ENCODE measurements at places on chromosomes 12 and 14.

- DNase-seq: no peak
Observed at GRCh38 chr14:20667957-20668356, 16.4 kb upstream of the RNASE4 start.

DNA sequence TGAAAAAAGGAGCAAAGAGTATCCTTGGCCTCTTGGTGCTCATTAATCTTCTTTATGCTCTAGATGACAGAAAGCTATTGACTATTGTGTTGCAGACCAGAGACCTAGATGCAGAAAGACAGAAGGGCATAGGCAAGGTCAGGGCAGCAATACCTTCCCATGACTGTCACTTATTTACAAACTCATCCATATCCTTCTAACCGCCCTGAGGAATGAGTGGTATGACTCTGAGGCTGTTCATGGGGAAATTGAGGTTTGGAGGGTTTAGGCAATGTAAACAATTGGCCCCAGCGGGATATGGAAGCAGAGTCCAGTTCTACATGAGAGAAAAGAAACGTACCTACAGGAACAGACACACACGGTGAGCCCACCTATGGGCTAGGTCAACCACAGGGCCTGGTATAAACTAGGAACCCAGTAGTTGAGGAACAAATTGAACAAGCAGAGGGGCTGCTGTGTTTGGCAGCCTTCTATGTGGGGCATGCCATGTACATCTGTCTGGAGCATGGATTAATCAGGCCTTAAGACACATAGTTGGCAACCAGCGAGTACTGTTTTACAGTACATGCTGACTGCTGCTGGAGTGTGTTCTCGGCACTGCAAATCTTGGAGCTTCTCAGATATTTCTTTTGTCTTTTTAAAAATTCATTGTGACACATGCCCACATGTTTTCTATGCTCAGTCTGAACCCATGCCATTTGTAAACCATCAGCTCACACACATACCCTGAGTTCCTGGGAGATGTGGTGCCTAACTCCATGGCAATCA, 159.7 kb upstream of the NTF3 start:
- no peak for DNase-seq

DNA sequence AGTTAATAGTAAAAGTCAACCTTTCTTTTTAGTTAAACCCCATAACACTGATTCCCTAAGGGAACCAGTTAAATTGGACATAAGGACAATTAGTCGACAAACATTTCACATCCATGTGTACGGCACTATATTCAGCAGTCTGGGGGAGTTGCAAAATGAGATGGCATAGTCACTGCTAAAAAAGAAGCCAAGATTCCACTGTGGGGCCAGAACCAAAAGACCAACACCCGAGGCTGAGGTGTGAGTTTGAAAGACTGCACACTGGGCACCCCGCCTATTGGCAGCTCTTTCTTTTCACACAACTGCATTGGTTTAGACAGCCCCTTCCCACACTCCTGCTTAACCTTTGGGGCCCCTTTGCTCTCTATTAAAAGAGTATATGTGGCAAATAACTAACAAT, 16.7 kb downstream of the SETD3 start:
- DNase-seq: no peak

- no peak for DNase-seq
Observed at GRCh38 chr12:28456934-28457710, 266.9 kb downstream of the CCDC91 start.

DNA sequence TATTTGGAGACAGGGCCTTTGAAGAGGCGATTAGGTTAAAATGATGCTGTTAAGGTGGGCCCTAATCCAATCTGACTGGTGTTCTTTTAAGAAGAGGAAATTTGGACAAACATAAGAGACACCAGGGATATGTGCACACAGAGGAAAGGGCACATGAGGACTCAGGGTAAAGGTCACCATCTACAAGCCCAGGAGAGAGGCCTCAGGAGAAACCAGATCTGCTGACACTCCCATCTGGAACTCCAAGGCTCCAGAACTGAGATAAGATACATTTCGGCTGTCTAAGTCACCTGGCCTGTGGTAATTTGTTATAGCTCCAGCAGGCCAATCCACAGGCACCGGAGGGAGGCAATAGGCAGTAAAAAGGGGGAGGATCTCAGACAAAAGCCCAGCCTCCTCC, 48.6 kb downstream of the KICS2 start:
- DNase-seq: no peak

GRCh38 chr12:19886065-19886464, 446.8 kb downstream of the AEBP2 start:
- DNase-seq: no peak

DNA sequence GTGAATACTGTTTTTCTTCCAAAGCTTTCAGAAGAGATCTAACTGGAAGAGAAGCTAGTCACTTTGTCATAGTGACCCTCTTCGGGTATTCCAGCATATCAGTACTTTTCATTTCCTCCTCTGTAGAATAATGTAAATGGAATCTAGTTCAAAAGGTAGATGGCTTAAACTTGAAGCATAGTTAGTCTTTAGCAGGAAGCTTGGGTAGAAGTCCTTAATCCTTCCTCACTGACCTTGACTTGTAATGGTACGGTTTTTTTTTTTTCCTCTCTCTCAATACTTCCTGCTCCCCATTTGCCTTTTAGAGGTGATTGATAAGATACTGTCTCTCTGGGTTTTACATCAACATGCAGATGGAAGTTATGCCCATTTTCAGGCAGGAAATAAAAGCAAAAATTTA, 1.7 kb downstream of the FBXO34 start:
- DNase-seq: no peak

- no peak for DNase-seq
Observed at GRCh38 chr12:82608706-82609105, 78.0 kb upstream of the TMTC2 start.

DNA sequence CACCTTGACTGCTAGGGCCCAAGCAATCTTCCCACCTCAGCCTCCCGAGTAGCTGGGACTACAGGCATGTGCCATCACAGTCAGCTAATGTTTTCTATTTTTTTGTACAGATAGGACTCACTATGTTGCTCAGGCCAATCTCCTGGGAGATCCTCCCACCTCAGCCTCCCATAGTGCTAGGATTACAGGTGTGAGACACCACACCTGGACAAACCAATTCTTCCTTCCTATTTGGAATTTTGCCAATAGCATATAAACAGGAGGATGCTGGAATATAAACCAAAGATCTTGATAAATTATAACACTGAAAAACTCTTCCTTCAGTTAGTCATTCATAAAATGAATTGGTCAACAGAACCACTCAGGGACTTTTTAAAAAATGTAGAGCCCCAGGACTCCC, 8.4 kb downstream of the ACIN1 start:
- DNase-seq: no peak

DNA sequence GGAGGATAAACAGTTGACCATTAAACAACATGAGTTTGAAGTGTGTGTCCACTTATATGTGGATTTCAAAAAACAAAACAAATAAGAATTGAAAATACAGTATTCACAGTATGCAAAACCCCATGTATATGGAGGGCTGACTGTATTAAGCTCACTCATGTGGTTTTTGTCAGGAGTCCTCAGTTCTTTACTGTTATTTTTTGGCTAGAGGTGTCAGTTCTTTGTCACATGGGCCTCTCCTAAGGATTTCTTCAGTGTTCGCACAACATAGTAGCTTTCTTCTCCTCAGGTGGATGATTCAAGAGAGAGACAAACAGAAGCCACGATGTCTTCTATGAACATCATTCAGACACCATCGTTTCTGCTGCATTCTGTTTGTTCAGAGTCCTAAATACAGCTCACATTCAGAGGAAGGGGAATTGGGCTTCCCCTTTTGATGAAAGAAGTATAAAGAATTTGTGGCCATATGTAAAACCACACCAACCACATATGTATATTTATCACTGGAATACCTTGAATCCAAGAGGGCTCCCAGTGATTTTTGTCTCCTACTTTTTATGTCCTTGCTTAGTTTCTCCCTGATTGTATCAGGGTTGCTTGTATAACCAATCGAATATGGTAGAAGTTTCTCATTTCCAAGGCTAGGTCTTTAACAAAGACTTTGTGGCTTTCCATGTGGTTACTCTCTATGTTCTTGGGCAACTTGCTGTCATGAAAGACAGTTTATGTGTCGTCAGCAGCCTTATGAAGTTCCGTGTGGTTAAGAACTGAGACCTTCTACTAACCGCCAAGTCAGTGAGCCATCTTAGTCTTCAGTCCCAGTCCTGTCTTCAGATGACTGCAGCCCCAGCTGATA, 18.9 kb downstream of the MNAT1 start:
- peak; percentile 46 for DNase-seq

DNA sequence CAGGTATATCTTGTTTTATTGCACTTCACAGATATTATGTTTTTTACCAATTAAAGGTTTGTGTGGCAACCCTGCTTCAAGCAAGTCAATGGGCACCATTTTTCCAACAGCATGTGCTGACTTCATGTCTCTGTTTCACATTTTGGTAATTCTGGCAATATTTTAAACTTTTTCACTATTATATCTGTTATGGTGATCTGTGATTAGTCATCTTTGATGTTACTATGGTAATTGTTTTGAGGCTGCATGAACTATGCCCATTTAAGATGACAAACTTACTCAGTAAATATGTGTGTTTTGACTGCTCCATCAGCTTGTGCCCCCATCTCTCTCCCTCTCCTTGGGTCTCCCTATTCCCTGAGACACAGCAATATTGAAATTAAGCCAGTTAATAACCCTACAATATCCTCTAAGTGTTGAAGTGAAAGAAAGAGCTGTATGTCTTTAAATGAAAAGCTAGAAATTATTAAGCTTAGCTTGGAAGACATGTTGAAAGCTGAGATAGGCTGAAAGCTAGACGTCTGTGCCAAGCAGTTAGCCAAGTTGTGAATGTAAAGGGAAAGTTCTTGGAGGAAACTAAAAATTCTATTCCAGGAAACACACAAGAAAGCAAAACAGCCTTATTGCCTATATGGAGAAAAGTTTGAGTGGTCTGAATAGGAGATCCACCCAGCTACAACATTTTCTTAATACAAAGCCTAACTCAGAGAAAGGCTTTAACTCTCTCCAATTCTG, 365.1 kb downstream of the ATP23 start:
- DNase-seq: no peak

DNA sequence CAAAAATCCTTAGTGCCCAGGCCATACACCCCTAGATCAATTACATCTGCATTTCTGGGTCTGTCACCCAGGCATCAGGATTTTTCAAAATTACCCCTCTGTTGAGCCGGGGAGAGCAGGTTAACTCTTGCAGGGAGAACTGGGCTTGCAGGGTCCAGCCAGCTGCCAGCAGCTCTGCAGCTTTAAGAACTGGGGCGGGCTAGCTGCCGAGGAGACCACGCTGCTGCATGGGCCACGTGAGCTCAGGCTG, at the start of gene DGLUCY:
Gene DGLUCY, plus strand, starts transcription at position 245 of the 250 bp plus-strand sequence. CDS start 46,222 bp downstream, outside the sequence.
- no peak for DNase-seq

- no peak for DNase-seq
Observed at GRCh38 chr12:124321556-124322270, 26.8 kb downstream of the RFLNA start.

DNA sequence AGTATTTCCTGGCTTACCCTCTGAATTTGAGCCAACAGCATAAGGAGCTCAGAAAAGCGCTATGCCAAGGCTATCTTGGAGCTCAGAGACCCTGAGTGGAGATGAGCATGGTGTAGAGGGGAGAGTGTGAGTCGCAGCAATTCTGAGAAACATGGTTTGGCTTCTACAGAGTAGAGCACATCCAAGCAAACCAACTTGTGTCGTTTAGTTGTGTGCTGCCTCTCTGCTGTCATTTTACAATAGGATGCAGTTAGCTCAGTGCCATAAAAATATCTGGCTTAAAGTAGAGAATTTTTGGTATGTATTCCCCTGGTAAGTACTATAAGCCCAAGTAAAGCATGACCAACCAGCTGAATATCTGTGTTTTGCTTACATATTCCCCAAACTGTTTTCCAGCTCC, 249.2 kb downstream of the TRHDE start:
- DNase-seq: no peak

DNA sequence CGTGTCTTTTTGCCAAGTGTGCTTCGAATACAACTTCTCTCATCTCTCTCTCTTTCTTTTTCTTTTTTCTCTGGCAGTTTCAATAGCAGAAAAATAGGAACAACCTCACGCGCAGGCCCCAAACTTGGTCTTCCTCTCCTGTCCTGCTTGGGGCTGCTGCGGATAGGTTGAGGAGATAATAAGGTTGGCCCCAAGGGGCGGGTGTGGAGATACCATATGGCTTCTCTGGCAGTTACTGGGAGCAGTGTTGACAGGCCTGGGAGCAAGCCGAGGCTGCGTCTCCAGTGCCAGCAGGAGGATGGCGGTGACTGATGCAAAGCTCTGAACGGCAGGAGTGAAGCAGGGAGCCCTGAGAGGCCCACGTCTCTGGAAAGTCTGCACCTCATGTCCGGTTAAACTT, 89.5 kb upstream of the MANSC4 start:
- no peak for DNase-seq

- DNase-seq: no peak
Observed at GRCh38 chr12:77940011-77940423, 109.3 kb downstream of the NAV3 start.

DNA sequence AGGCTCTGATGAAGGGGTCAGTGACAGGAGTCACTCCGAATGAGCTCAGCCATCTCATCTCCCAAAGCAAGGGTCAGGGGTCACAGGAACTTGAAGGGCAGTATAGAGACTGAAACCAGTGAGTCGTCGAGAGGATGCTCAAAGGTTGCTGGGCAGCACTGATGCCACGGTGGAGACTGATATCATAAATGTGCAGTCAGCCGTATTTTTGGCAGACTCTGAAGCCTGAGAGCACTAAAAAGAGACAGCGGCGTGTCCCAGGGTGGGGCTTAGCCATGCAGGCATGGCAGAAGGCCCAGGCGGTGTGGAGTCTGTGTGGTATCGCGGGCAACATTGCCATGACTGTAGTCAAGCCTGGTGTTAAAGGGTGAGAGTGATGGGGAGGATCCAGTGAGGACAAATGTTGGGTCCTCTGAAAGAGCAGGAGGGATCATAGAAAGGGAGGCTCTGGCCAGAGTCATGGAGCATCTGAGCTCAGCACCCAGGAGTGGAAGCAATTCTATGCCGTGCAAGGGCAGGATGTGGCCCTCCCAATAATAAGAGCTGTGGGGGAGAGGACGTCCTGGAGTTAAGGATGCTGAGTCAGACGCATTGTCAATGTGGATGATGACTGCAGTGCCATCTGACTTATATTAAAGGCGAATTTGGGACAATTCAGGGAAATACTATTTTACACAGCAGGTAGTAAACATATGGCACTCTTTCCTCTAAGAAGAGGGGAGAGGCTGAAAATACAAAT, 241.2 kb upstream of the FKBP4 start:
- DNase-seq: no peak

- DNase-seq: no peak
Observed at GRCh38 chr12:68482014-68482413, 128.7 kb upstream of the RAP1B start.

DNA sequence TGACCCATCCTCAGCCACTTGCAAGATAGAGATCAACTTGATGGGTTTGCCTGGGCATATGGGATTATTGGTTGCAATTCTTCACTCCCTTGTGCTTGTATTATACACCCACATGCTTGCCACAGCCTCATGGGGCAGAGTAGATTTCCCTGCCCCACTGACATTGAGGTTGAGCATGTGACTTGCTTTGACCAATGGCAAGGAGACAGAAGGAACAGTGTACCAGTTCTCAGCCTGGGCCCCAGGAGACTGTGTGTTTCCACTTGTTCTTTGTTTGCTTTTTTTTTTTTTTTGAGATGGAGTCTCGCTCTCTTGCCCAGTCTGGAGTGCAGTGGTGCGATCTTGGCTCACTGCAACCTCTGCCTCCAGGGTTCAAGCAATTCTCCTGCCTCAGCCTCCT, 31.8 kb downstream of the CALM1 start:
- DNase-seq: no peak

All from activated CD4-positive, alpha-beta T cell treated with anti-CD3 and anti-CD28 coated beads for 4 hours (primary cell).